Right atrium auricular region (tissue), 2 donors: ENCODE measurements at places on chromosomes 4 and X. TPM values are rescaled to one million over a fixed set of nuclear protein-coding genes. Genes with fewer than 3 reads are reported as not detected.

ADRA2C gene
- 3.1 TPM for total RNA-seq

GSX2 gene
- total RNA-seq: not detected

HSFX4 gene
- not detected for total RNA-seq

ZAR1 gene
- not detected for total RNA-seq

MAGED2 gene
- 124 TPM for total RNA-seq

ODAPH gene
- total RNA-seq: not detected

FMR1NB gene
- total RNA-seq: not detected

GPR34 gene
- total RNA-seq: 3.8 TPM

DMP1 gene
- not detected for total RNA-seq

IRS4 gene
- not detected for total RNA-seq

TMPRSS11B gene
- not detected for total RNA-seq

GJB1 gene
- total RNA-seq: not detected

SPIN3 gene
- 4.2 TPM for total RNA-seq

GASK1B gene
- total RNA-seq: 56.9 TPM

KLB gene
- 0.11 TPM for total RNA-seq

MFAP3L gene
- total RNA-seq: 7.7 TPM

BMPR1B gene
- 0.82 TPM for total RNA-seq

TENM3 gene
- 10.7 TPM for total RNA-seq

DCAF4L1 gene
- total RNA-seq: not detected

PDGFC gene
- 17.1 TPM for total RNA-seq
